Activated T-cell treated with anti-CD3 and anti-CD28 coated beads, Interleukin-2, amount 50 U/mL, for 4 hours (primary cell): ENCODE measurements at places on chromosomes 6 and 20. TPM values are rescaled to one million over a fixed set of nuclear protein-coding genes. Genes with fewer than 3 reads are reported as not detected.

SAMD5 gene
- total RNA-seq: not detected

ENPP3 gene
- not detected for total RNA-seq

SEL1L2 gene
- total RNA-seq: not detected

JPH2 gene
- not detected for total RNA-seq

PAX1 gene
- not detected for total RNA-seq

MOCS1 gene
- 1.2 TPM for total RNA-seq

ZNF831 gene
- total RNA-seq: 2.2 TPM

TUBB gene
- total RNA-seq: 1,153 TPM

MLIP gene
- total RNA-seq: not detected

RIPPLY2 gene
- total RNA-seq: not detected

HUS1B gene
- 1.8 TPM for total RNA-seq

NHLRC1 gene
- total RNA-seq: 0.28 TPM

DUSP15 gene
- not detected for total RNA-seq

MGME1 gene
- total RNA-seq: 16.6 TPM

EYA2 gene
- not detected for total RNA-seq

SLA2 gene
- total RNA-seq: 77.0 TPM

TRIM15 gene
- not detected for total RNA-seq

GSTA2 gene
- total RNA-seq: not detected

TINAG gene
- total RNA-seq: not detected

TMEM217 gene
- total RNA-seq: 2.3 TPM

PPT2 gene
- total RNA-seq: 18.7 TPM

ALDH8A1 gene
- not detected for total RNA-seq

HSPA1L gene
- total RNA-seq: 1.8 TPM

PKIB gene
- not detected for total RNA-seq

GRM1 gene
- not detected for total RNA-seq

FOXF2 gene
- total RNA-seq: 0.08 TPM

OTOR gene
- total RNA-seq: not detected

SLC13A3 gene
- total RNA-seq: 0.13 TPM

ULBP3 gene
- 0.40 TPM for total RNA-seq

SPATS1 gene
- total RNA-seq: not detected

PTK6 gene
- total RNA-seq: 0.21 TPM

TAPBP gene
- total RNA-seq: 315 TPM

AGER gene
- 13.0 TPM for total RNA-seq

CDK19 gene
- total RNA-seq: 2.8 TPM

STAU1 gene
- 74.2 TPM for total RNA-seq

CST2 gene
- not detected for total RNA-seq

AMD1 gene
- total RNA-seq: 141 TPM

CRISP3 gene
- not detected for total RNA-seq

OR2J1 gene
- total RNA-seq: not detected

EPHA7 gene
- not detected for total RNA-seq

ACAT2 gene
- 44.1 TPM for total RNA-seq

STMND1 gene
- total RNA-seq: not detected

PAK5 gene
- not detected for total RNA-seq

HLA-F gene
- 185 TPM for total RNA-seq

HLA-DRA gene
- 14.2 TPM for total RNA-seq

CST7 gene
- total RNA-seq: 46.9 TPM
